Activated T-helper 1 cell treated with Interleukin-2 at 50 U/mL for 16 hours (primary cell): ENCODE measurements at places on chromosomes 1 and 21.

DNA sequence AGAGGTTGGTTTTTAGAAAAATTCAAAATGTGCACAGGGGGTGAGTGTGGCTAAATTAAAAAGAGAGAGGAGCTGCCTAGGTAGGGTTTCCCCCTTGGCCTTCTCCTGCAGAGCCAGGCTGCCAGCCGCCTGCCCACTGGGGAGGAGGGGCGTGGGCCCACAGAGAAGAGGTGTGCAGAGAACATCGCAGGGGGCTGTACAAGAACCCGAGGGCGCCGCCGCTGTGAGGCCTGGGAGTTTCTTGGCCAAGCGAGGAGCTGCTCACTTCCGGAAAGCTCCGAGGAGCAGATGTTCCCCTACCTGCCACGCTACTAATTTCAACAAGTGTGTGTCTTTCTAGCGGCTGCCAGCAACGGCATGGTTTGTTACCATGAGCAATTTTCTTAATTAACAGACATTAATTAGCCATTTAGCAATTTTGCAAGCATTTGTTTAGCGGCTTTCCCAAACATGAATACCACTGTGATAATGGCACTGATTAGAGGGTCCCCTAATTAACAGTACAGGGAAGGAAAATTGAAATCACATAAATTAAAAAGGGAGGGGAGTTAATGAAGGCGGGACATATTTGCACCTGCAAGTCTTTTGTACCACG is 59.7 kb downstream of the MRPL37 start:
- no peak for DNase-seq

GRCh38 chr1:53344921-53345838 is 17.3 kb upstream of the LRP8 start:
- DNase-seq, result no peak

DNA sequence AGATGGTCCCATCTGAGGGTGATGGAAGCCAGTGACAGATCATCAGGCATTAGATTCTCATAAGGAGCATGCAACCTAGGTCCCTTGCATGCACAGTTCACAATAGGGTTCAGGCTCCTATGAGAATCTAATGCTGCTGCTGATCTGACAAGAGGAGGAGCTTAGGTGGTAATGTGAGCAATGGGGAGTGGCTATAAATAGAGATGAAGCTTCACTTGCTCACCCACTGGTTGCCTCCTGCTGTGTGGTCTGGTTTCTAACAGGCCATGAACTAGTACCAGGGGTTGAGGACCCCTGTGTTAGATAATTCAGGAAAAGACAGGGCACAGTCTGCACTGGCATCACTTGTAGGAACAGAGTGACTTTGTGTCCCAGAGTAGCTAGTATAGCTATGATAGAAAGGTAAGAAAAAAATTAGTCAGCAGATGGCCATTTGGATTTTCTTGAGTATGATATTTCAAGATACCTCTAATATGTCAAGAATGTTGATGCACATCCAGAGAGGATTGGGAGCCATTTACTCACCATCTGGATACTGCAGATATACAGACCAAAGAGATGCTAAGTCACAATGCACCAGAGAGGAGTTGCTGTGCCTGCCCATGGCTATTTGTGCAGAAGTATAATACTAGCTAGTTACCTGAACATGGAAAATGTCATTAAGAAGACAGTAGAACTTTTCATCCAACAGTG is 53.6 kb downstream of the ADCY10 start:
- no peak for DNase-seq

- no peak for DNase-seq
Observed at GRCh38 chr1:15279576-15280230, 32.7 kb downstream of the FHAD1 start.

GRCh38 chr1:164256456-164256855 is 302.5 kb upstream of the PBX1 start:
- DNase-seq, result no peak

DNA sequence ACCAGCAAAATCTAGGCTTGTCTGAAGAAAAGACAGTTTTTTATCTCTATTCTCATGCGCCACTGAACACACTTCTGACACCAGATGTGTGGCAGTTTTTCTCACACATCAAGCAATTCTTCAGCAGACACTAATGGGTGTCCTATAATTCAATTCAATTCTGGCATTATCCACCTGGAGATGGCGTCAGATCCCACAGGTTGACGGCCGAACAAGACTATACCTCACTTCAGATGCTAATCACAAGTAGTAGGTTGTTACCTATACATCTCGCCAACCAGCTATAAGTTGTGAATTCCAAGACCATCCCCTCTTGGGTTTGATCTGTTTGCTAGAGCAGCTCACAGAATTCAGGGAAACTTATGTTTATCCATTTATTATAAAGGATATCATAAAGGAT is 89.9 kb upstream of the ARTN start:
- DNase-seq, result no peak

- DNase-seq, result no peak
Observed at GRCh38 chr1:246032984-246033383, 474.1 kb downstream of the SMYD3 start.

GRCh38 chr1:224245188-224245587 is 62.1 kb downstream of the DEGS1 start:
- DNase-seq, result no peak

DNA sequence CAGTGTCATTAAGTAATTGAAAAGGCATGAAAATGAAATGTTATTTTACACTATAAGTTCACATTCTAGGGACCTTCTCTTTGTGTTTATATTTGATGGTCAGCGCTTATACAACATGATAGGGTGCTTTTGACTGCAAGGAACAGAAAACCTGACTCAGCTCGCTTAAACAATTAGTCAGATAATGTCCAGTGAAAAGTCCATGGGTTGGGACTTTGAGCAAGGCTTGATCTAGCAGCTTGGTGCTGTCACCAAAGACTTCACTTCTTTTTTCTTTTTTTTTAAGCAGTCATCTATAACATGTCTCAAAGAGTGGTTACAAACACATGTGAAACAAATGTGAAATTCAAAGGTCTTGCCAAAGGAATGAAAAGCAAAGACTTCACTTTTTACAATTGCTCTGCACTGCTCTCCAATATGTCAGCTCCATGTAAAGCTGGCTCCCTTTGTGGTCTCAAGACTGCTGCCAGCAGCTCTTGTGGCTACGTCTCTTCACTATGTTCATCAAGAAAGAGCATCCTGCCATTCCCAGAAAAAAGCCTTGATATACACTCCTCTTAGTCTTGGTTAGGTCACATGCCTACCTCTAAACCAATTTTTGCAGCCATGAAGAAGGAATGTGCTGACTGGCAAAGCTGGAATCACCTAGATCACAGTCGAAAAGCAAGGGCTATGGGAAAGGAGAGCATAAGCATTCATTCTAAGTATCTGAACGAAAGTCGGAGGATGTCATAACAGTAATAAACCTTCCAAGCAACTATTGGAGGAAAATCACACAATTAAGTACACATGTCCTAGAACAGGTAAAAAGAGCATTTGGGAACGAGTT is 15.2 kb downstream of the F3 start:
- no peak for DNase-seq

DNA sequence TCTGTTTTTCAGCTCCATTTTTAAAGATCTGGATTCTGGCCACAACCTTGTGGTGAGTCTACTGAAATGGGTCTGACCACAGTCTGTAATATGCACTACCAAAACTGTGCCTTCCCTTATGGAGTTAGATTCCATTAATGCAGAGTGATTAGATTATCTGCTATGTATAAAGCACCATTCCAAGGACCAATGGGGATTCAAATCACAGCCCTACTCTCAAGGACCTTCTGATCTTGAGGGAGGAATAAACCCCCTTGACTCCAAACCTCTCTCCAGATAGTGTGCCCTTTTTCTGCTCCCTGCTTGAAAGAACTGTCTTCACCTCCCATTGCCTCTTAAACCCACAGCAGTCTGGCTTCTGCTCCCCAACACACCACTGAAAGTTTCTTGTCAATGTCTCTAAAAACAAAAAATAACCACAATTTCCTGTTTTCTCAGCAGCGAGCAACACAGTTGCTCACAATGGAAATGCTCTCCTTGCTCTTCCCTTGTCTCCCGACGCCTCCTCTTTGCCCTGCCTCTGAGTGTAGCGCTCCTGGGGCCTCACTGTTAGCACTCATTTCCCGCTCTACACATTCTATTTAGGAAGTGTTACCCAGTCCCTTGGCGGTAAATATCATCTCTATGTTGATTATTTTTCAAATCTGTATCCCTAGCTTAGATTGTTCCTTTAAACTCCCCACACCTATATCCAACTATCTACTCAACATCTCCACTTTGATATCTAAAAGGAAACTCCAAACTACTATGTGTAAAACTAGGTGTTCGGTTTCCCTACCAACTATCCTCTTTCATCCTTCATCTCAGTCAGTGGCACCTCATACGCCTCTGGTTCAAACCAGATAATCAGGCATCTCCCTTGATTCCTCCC is 13.6 kb downstream of the PCNX2 start:
- no peak for DNase-seq

DNA sequence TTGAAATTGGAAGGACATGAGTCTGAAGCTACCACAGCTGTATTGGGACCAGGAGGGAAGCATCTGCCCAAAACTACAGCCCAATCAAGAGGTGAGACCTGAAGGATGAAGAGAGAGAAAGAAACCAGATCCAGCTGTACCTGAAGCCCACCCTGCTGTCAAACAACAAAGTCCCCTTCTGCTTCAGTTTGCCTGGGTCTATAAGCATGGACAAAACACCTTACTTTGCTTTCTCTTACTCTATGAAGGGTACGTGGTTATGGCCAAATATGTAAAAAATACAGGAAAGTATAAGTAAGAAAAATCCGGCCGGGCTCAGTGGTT is 26.4 kb downstream of the TOMM20 start:
- no peak for DNase-seq

GRCh38 chr1:220695426-220695825 is 5.3 kb downstream of the C1orf115 start:
- no peak for DNase-seq

GRCh38 chr1:202967684-202968281 is 726 bp upstream of the CYB5R1 start:
- no peak for DNase-seq

DNA sequence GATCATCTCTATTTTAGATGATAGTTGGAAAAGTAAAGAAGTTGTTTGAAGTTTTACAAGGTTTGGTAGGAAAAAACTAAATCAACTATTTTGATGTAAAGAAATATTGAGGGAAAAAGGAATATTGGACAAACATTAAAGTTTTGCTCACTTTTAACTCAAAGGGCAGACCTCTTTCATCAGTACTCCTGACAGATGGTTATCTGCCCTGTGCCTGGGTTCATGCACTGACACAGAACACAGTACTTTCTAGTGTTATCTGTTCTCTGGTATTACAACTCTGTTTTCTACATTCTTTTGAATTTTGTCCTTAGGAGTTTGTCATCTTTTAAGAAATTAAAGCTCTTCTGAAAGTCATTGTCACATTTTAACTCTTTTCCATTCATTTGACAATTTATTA is 118.7 kb downstream of the POU2F1 start:
- DNase-seq, result no peak

DNA sequence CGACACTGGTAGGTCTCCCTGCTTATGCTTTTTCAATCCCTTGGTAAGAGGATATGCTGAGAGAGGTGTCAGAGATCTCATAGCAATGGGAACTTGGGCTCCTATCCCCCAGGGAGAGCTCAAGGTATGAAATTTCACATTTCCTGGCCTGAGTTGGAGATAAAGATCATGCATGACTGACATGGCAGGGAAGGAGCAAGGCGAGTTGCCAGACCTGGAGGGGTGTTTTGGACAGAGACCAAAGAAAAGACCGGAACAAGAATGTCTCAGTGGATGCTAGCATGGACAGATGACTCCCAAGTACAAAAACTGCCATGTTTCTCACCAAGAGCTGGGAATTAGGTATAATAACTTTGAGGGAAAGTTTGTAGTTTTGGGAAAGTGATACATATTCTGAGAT is 334.1 kb upstream of the B3GALT2 start:
- no peak for DNase-seq

- no peak for DNase-seq
Observed at GRCh38 chr1:76568573-76569238, 298.6 kb upstream of the ST6GALNAC5 start.

- no peak for DNase-seq
Observed at GRCh38 chr1:178632653-178633052, 92.4 kb upstream of the RALGPS2 start.

DNA sequence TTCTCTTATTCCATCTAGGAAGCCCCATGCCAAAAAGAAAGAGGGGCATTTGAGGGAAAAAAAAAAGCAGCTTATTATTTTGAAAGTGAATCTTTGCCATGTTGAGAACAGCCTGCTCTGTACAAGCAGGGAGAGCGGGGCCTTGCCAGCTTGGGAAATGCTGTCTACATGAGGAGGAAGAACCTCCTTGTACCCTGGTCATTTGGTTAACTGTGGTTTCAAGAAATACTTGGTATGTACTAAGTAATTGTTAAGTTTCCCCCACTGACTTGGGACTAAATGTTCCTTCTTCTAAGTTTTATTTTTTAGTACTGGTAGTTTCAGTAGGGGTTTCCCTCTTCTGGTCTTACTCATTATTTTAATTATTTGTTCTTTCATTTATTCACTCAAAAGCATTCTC is 144.1 kb upstream of the HOOK1 start:
- DNase-seq, result no peak

DNA sequence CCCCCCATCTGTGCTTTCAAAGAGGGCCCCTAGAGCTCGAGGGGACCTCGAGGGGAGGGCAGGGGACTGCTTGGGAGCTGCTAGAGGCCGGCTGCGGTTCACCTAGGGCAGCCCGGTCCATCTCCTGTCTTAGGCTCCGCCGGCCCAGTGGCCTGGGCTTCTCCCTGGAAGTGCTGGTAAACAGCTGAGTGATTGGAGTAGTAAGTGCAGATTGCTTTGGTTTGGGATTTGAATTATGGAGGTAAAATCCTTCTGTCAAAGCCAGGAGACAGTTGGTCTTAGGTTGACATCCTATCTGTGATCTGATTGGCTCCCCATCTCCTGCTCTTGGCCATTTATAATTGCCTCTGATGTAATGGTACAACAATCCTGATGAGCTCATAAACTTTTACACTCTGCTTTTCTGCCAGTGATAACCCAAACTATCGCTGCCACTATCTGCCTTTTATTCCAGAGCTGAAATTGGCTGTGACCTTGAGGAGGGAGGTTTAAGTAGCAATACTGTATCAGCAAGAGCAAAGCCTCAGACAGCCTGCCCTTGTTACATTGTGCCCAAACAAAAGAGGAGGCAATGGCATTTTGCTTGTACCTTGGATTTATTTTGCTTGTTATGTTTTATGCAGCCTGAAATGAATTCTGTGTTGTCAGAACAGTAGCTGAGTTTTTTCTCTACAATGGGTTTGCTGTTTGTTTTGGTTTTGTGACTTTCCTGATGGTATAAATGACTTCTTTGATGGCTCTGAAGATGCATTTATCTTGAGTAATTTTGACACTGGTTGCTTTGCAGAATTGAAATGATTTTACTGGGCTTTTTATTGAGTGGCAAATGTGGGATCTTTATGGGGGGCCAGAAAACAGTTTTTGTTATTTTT is 2.4 kb downstream of the ARID1A start:
- DNase-seq, result no peak

GRCh38 chr1:112506731-112507130 is 2.0 kb upstream of the WNT2B start:
- DNase-seq, result no peak

DNA sequence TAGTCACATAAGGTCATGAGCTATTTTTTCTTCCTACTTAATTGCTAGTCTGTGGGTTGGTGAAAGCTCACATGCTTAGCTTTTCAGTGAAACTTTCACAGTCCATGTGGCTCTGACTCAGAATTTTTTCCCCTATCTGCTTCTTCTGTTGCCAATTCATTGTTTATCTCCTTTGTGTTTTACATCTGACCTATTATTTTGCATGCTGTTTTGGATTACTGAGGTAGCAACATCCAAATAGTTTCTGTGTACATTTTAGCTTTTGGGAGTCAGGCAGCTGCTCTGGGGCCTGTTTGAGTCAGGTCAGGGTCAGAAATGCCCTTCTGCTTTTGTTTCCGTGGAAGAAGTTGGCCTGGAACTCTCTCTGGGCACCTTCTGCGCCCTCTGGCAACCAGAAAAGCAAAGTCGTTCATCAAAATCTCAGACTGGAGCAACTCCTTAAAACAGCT is 40.0 kb downstream of the ROR1 start:
- no peak for DNase-seq
